ENCODE measurements at places on chromosomes 5 and 9.

DNA sequence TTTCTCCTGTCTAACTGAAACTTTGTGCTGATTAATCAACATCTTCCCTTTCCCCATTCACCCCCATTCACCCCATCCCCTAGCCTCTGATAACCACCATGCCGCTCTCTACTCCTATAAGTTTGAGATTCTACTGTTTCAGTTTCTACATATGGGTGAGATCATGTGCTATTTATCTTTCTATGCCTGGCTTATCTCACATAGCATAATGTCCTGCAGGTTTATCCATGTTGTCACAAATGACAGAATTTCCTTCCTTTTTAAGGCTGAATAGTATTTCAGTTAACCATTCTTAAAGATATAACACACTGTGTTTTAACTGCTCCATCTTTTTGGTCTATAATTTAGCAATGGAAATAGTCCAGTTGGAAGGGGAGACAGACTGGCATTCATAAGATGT, 205.1 kb downstream of the SNCAIP start:
- DNase-seq: no peak

- DNase-seq: no peak
Measured at GRCh38 chr9:81620002-81620390, 69.4 kb downstream of the TLE1 start.

- no peak for DNase-seq
Measured at GRCh38 chr9:561427-561826, 280.1 kb upstream of the DMRT1 start.

DNA sequence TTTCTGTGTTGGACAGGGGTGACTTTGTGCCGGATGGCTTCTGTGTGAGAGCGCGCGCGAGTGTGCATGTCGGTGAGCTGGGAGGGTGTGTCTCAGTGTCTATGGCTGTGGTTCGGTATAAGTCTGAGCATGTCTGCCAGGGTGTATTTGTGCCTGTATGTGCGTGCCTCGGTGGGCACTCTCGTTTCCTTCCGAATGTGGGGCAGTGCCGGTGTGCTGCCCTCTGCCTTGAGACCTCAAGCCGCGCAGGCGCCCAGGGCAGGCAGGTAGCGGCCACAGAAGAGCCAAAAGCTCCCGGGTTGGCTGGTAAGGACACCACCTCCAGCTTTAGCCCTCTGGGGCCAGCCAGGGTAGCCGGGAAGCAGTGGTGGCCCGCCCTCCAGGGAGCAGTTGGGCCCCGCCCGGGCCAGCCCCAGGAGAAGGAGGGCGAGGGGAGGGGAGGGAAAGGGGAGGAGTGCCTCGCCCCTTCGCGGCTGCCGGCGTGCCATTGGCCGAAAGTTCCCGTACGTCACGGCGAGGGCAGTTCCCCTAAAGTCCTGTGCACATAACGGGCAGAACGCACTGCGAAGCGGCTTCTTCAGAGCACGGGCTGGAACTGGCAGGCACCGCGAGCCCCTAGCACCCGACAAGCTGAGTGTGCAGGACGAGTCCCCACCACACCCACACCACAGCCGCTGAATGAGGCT, at the start of gene ADRB2:
Gene ADRB2, plus strand, starts transcription at position 559 of the 686 bp plus-strand sequence. CDS start 221 bp downstream, outside the sequence.
- peak; percentile 98 for DNase-seq

GRCh38 chr9:108356806-108357205, 499.0 kb downstream of the ACTL7B start:
- DNase-seq: no peak

DNA sequence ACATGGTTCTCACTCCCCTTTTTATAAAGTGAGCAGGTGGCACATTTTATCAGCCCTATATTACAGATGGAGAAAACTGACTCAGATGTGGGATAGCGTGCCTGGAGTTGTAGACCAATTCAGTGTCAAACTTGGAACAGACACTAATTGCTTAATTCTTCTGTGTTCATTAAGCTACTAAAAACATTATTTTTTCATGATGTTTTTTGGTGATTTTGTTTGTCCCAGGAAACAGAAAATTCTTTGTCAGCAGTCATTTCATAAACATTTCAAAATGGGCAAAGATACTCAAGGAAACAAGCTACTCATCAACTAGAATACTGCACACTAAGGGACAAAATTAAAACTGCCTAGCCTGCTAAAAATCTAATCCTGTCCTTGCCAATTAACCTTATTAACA, 2.2 kb downstream of the ABHD17B start:
- no peak for DNase-seq

Measured in aorta (tissue), 5 donors.